NCI-H1092 (cell line): ENCODE measurements at places on chromosomes 16 and 17.
A peak's percentile ranks its signal among the peaks of the same experiment; 100 is the strongest.

DNA sequence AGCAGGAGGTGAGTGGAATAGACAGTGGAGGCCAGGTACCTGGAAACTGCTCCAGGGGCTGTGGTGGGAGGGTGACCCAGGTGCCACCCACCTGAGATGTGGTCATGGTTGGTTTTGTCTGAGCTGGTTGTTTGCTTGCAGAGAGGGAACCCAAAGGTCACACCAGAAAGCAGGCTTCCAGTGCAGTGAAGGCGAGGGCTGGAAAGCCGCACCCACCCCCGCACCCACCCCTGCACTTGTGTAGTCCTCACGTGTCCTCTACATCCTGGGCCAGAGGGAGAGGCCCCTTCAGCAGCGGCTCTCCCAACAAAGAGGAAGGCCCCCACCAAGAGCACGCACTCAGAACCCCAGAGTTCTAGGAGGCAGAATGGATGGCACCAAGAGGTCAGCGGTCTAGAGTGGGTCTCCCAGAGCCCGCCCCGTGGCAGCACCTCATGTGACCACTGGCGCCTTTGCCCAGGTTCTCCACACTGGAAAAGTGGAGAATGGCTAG is 92.6 kb upstream of the CBX4 start:
- no peak for DNase-seq

DNA sequence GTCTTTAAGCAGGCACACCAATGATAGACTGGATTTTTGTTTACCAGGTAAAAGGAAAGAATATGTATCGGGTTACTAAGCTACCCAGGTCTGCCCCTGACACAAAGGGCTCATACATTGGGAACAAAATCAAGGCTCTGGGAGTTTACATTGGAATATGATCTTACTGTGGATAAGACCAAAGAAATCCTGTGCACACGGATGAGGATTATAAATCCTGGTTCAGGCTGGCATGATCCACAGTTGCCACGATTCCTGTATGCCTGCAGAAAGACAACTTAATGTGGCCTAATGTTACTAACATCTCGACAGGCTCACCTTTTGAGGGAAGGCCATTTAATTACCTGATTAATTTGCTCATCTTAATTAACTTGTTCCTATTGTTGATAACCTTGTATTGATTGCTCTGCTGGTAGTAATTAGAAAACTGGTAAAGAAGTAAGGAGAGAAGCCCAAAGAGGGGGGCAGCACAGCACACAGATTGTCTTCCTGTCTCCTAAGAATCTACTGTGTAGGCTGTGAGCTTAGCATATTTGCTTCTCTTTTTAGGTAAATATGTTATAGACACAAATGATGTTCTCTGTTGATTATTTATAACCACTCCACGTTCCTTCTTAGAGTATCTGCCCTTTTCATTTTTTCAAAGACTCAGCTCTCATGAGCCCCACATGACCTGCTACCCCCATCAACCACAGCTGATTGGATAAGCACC is 51.0 kb upstream of the TOX3 start:
- peak; percentile 58 for DNase-seq

- DNase-seq = no peak
Measured at GRCh38 chr16:67084345-67085028, 25.3 kb upstream of the PHAF1 start.

DNA sequence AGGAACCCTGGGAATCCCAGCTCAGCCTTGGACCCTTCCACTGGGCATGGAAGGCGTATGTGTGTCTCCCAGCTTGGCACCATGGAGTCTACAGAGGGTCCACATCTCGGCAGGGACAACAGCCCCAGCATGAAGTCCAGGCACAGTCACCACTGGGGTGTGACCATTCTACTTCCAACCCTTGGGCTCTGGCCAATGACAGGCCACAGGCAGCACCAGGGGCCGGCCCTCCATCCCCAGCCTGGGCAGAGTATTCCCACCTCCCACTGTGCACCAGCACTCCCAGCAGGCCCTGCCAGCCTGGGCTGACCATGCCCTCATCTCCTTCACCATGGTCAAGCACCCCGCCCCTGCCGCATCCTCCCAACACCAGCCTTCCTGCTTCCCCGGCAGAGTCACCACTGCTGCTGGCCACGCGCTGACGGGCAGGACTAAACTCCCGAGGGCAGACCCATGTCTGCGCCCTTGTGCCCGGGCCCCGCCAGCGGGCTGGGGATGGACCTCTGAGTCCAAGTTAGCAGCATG is 9.5 kb upstream of the PPP1R27 start:
- no peak for DNase-seq

DNA sequence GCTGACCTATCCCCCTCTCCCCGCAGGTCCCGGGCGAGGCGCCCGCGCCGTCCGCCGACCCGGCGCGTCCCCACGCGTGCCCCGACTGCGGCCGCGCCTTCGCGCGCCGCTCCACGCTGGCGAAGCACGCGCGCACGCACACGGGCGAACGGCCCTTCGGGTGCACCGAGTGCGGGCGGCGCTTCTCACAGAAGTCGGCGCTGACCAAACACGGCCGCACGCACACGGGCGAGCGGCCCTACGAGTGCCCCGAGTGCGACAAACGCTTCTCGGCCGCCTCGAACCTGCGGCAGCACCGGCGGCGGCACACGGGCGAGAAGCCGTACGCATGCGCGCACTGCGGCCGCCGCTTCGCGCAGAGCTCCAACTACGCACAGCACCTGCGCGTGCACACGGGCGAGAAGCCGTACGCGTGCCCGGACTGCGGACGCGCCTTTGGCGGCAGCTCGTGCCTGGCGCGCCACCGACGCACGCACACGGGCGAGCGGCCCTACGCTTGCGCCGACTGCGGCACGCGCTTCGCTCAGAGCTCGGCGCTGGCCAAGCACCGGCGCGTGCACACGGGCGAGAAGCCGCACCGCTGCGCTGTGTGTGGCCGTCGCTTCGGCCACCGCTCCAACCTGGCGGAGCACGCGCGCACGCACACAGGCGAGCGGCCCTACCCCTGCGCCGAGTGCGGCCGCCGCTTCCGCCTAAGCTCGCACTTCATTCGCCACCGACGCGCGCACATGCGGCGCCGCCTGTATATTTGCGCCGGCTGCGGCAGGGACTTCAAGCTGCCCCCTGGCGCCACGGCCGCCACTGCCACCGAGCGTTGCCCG is 10.3 kb downstream of the ZNF771 start:
- DNase-seq = peak; percentile 95
